ENCODE measurements at places on chromosomes 5 and 9.

- DNase-seq = no peak
Measured at GRCh38 chr5:149283626-149284480, 12.2 kb downstream of the AFAP1L1 start.

DNA sequence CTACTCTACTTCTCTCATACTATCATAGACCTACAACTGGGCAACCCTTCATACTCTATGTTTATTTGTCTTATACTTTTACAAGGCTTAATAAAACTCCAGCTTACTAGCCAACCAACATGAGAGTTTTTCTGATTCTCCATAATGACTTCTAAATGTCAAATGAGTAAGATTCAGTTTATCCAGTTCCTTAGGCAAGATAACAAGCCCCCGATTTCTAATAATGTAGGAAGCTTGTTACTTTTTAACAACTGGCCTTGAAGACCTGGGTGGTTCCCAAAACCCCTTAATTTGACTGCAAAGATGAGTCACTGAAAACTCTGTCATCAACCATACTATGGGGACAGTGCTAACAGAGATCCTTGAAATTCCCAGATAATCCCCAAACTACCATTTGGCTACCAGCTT, 294.6 kb upstream of the ACTBL2 start:
- DNase-seq = no peak

DNA sequence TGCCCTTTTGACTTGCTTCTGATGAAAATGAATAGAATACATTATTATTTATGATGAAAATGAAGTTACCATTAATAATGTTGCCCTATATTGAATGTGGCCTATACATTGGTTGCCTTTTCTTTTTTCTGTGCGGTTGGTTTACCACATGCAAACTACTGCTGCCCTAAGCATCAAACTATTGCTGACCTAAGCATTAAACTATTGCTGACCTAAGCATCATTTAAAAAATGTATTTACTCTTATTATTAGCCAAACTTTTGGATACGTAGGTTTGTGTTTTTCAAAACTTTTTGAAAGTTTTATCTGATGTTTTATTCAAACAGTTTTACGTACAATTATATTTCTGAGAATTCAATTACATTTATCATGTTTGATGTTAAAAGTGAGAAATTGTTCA, 76.0 kb upstream of the CDH10 start:
- no peak for DNase-seq

DNA sequence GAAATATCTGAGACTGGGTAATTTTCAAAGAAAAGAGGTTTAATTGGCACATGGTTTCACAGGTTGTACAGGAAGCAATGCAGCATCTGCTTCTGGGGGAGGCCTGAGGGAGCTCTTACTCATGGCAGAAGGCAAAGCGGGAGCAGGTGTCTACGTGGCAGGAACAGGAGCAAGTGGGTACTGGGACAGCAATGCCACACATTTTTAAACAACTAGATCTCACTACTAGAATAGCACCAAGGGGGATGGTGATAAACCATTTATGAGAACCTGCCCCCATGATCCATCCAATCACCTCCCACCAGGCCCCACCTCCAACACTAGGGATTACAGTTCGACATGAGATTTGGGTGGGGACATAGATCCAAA, 47.6 kb upstream of the HOMER1 start:
- no peak for DNase-seq

GRCh38 chr5:75567710-75568109, 43.5 kb upstream of the ANKDD1B start:
- DNase-seq = no peak

GRCh38 chr9:100057624-100058023, 41.2 kb downstream of the ERP44 start:
- no peak for DNase-seq

DNA sequence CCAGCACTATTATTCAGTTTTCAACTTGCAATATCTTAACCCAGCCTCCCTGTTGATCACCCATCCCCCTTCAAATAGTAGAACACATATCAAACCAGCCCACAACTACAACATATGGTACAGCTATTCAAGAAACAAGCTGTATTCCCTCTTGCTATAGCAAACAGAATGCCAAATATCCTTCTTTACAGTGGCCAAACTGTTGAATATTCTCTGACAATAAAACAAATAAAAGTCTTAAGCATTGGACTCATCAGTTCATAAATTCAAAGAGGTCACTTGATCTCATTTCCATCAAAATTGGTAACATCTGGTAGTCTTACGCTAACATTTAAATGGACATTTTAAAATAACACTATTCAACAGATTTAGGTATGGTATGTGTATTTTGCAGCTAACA, 350.8 kb downstream of the EFNA5 start:
- DNase-seq = no peak

DNA sequence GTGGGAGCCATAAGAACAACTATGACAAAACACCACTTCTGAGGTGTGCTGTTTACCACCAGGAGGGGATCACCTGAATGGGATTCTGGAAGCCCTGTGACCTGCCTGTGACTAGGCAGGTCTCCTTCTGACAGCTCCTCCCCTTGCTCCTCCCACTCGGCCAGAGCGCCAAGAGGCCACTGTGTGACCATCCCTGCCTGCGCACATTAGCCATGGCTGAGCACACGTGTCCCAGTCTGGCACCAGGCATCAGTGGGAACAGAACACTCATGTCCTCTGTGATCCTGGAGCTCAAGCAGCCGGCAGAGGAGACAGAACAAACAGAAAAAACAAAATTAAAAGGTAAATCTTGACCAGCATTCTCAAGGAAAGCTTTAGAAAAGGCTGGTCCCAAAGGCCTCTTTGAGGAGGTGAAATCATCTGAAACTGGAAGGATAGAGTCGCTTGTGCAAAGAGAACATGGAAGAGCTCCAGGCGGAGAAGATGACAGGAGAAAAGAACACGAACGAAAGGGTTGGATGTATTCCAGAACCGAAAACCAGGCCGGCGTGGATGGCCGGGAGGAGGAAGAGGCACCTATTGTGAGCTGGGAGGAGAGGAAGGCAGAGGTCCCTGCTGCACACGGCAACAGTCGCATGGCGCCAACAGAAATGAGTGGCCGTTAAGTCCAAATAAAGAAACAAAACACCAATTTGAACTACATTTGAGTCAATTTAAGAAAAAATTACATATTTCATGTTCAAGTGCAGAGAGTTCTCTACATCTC, 5.1 kb downstream of the MED10 start:
- DNase-seq = no peak

DNA sequence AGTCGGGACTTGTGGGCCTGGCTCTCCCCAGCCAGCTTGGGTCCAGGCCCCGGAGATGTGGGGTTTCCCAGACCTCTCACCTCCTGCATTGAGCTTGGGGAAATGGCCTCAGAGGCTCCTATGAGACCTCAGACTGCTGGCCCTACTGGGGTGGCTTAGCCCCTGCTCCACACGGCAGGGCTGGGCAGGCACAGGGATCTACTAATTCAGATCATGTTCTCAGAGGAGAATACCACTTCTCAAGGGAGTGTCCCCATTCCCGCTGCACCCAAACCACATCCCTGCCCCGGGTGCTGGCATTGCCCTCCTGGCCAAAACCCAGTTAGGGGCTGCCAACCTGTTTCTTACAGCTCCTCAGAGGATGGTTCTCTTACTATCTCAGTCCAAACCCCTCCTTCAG, 82.1 kb upstream of the LMX1B start:
- no peak for DNase-seq

- DNase-seq = no peak
Measured at GRCh38 chr9:87863882-87864465, 18.7 kb upstream of the SPATA31E1 start.

DNA sequence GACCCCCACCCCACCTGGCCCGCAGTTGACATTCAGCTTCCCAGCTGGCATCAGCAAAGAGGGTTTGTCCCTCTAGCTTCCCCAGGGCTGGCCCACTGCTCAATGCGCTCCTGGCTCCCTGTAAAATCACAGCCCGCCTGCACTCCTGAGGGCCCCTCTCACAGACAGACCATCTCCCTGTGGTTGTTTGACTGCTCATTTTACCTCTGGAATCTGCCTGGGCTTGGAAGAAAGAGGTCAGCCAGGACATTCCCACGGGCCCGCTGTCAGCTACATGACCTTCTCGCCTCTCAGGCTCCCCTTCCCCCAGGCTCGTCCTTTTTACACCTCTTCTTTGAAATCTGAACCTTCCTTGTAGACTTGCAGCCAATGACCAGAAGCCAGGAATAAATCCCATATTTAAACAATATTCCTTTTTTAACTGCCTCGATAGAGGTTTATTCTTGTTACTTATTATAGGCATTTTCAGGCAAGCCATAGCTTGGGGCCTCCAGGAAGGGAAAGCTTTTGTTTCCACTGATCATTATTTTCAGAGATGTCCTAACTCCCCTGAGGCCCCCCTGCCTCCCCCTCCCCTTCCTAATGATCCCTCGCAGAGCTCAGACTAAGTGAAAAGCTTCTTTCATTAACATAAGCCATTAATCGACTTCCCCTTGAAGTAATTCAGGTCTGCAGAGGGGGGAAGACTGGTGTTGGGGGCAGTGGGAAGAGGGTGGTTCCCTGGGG, 76.3 kb upstream of the IQGAP2 start:
- no peak for DNase-seq

GRCh38 chr9:114404531-114404930, 16.7 kb upstream of the AKNA start:
- DNase-seq = no peak

DNA sequence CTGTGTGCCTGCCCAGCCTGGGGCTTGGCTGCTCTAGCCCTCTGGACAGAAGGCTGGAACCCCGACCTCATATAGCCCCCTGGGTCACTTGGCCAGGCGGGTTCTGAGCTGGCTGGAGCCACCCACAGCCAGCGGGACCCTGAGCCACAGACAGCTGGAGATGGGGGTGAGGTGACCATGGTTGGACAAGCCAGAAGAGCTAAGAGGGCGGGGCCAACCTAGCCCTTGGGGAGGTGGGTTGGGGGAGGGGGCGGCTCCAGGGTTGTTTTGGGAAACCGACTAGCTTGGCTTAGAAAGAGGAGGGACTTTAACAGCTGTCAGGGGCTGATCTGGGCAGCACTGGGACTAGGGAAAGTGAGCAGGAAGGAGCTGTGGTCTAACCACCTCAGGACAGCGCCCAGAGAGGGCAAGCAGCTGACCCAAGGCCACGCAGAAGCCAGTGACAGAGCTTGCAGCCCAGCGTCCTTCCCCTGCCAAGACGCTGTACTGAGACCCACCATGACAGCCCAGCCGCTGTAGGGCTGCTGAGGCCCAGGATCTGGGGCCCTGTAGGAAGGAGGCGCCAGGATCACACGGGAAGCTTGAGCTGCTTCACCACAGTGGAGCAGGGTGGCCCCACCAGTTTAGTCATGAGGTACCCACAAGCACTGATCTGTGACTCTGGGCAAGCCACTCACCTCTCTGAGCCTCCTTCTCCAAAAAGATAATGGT, 2.2 kb downstream of the AIF1L start:
- DNase-seq = no peak

GRCh38 chr9:129405827-129406213, 215.1 kb downstream of the C9orf50 start:
- no peak for DNase-seq

DNA sequence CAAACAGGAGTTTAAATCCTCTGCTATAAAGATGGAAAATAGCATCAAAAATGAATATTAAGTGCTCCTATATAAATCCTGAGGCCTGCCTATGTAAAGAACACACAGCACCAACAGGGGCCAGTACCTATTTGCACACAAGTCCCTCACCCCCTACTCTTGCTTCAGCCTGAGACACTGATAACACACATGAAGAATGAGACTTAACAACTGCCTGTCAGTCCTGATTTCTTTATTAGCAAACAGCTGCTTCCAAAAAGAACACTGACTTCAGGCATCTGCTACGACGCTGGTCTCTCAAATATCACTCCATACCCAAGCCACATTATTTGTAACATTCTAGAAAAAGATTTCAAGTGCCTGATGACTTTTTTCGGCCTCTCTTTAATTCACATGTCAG, 55.5 kb downstream of the MYO10 start:
- no peak for DNase-seq

DNA sequence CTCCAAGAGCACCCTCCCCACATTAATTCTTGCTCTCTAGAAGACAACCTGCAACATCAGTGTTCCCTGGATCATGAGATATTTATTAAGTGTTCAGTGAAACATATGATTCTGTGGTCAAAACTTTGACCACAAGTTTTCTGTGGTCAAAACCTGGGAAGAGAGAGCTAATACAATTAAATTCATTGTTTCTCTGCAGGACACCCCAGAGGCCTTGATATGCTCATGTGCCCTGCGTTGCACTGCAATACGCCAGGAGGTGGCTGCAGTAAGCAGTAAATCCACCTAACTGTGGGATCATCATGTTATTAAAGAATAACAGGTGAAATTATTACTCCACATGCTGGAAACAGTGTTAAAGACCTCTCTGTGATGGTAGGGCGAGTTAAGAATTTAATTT, 109.3 kb upstream of the SPDL1 start:
- DNase-seq = no peak

GRCh38 chr5:32461441-32462120, 17.0 kb upstream of the ZFR start:
- DNase-seq = no peak

DNA sequence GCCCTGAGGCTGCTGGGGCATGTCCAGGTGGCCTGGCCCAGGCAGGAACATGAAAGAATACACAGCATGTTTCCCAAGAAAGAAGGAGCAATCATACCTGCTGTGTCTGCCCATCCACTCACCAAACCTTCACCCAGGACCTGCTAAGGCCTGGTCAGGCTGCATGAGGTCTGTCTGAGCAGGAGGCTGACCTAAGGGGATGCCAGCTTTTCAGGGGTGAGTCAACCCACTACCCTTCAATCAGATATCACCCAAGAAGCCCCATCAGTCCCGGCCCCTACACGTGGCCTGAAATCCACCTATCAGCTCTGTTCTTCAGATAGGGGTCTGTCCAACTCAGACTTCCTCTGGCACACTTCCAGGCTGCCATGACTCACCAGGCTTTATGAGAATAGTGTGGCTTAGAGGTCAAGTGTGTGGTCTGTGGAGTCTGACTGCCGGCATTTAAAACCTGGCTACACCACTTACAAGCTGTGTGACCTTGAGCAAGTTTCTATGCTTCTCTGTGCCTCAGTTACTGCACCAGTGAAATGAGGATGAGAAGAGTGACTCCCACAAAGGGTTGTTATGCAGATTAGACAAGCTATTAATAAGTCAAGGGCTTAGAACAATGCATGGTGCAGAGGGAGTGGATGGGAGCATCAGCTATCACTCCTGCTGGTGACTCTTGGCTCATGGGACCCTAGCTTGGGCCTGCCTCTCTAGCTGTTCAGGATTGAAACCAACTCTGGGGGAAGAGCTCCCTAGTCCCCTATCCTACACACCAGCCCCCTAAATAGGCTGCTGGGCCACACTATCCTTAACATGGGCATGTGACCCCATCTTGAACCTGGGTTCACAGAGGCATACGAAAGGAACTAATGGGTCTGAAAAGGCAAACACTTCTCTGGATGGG, 130.3 kb downstream of the PAX5 start:
- DNase-seq = peak; percentile 24

- no peak for DNase-seq
Measured at GRCh38 chr9:89477811-89478630, 19.9 kb downstream of the SEMA4D start.

DNA sequence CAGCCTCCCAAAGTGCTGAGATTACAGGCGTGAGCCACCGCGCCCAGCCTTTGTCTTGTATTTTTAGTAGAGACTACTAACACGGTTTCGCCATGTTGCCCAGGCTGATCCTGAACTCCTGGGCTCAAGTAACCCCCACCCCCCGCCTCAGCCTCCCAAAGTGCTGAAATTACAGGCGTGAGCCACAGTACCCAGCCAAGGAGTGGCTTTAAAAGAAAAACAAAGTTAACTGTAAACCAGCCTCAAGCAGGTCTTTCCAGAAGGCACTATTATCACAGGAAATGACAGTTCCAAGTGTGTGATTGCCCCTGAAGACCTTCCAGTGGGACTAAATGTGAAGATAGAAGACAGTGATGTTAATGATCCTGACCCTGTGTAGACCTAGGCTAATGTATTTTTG, 31.1 kb downstream of the SIL1 start:
- no peak for DNase-seq
